ENCODE measurements at places on chromosomes 1 and 21. TPM values are rescaled to one million over a fixed set of nuclear protein-coding genes. Genes with fewer than 3 reads are reported as not detected.

- no peak for DNase-seq
- no peaks in the 10 kb centered on the region for H3K36me3 ChIP-seq
- no peak overlapping the region for H3K27ac ChIP-seq
- H3K27me3 ChIP-seq = no peaks in the 10 kb centered on the region
- no peak overlapping the region for H3K4me3 ChIP-seq
Measured at GRCh38 chr1:2355373-2356261, 35.7 kb downstream of the MORN1 start.

DNA sequence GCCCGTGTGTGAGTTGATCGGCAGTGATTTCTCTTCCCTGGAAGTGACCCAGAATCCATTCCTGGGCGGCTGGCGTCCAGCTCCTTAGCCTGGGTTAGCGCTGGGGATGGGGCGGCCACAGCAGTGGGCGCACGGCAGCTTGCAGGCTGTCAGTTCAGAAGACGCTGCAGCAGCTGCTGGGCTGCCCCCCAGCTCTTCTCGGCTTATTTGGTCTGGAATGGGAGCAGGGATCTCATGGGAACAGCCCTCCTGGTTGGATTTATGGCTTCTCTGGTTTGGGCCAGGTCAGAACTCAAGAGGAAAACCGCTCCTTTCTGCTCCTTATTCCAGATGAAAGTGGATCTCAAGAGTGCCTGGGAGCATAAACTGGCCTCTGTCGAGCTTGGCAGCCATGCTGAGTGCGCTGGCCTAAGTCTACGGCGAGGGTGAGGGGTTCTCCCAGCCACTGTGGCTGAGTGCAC, 148.2 kb downstream of the PRDM16 start:
- H3K4me1 ChIP-seq = no peaks in the 10 kb centered on the region
- H3K27me3 ChIP-seq = peaks cover 3% of the 10 kb centered on the region
- DNase-seq = no peak
- H3K36me3 ChIP-seq = no peaks in the 10 kb centered on the region
- no peak overlapping the region for H3K4me3 ChIP-seq

GRCh38 chr21:45148316-45148990, 74.1 kb downstream of the ADARB1 start:
- H3K36me3 ChIP-seq = peaks cover 3% of the 10 kb centered on the region
- DNase-seq = no peak
- H3K4me1 ChIP-seq = peaks cover 24% of the 10 kb centered on the region
- no peaks in the 10 kb centered on the region for H3K27me3 ChIP-seq
- no peak overlapping the region for H3K4me3 ChIP-seq

- H3K4me1 ChIP-seq = peaks cover 9% of the 10 kb centered on the region
- no peak for DNase-seq
- no peaks in the 10 kb centered on the region for H3K27me3 ChIP-seq
- H3K4me3 ChIP-seq = no peak overlapping the region
- peaks cover 8% of the 10 kb centered on the region for H3K36me3 ChIP-seq
Measured at GRCh38 chr1:109828756-109829505, 65.2 kb upstream of the EPS8L3 start.

The SPATA21 gene
- not detected for total RNA-seq

Measured in activated naive CD8-positive, alpha-beta T cell treated with anti-CD3 and anti-CD28 coated beads, Interleukin-2, amount 10 ng/mL, durations not matched to agents 7 days and 5 days (primary cell).